AG10803 (cell line): ENCODE measurements at places on chromosomes 2 and 18.

DNA sequence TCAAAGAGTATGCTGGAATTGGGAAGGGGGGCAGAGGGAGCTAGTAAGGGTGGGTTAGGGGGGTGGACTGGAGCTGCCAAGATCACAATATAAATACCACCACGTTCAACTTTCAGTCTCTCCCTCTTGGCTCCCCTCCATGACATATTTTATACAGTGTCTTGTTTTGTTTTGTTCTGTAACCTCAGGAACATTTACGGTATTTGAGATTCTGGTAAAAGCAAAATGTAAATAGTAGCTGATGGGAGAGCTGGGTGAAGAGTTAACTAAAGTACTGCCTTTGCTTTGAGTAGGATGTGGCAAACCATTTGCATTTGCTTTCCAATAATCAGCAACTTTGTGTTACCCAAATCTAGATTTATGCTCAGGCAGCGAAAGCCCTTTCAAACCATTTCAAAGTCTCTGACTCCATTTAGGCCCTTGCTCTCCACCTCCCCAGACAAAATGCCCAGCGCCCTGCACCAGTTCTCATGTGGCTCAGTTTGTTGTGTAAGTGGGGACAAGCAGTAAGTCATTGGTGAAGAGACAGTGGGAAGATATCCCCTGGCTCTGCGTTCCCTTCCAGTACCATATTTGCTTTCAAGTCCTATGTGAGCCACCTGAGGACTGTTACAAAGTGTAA is 17.4 kb downstream of the IRS1 start:
- peak; percentile 61 for DNase-seq

DNA sequence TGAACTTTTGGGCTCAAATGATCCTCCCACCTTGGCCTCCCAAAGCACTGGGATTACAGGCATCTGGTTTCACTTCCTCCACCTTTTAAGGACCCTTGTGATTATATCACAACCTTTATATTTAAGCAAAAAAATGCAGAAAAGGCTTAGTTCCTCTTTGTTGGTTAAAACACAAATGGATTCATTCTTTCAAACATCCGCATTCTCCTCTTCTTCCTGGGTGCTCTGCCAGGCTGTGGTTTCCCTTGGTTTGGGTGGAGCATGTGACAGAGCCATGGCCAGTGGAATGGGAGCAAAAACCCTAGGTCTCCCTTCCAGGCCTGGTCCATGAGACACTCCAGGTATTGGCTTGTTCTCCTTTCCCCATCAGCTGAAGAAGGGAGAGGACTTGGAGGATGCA is 9.9 kb upstream of the SLC66A3 start:
- DNase-seq, result no peak

- DNase-seq, result no peak
Observed at GRCh38 chr2:2101924-2102323, 229.2 kb downstream of the MYT1L start.

GRCh38 chr2:158414538-158414937 is 42.0 kb downstream of the CCDC148 start:
- DNase-seq, result peak; percentile 83

GRCh38 chr2:217995731-217996231 is 7.0 kb downstream of the TNS1 start:
- DNase-seq, result peak; percentile 58

DNA sequence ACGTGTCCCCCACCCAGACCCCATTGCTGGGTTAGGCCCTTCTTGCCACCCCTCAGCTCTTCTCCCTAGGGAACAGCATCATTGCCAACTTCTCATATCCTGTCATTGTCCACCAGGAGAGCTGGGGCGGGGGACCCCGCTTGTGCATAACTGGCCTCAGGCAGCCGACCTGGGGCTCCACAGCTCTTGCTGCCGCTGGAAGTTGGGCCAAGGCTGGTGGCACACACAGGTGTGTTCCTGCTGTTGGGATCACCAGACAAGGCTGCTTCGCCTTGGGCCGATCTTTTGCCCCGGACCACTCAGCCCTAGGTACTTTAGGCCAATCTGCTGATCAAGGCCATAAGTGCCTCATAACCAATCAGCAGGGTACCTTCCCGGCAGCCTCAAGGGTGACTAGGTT is 28.6 kb downstream of the TPRKB start:
- DNase-seq, result no peak

GRCh38 chr2:20615466-20616241 is 35.2 kb downstream of the HS1BP3 start:
- DNase-seq, result no peak

DNA sequence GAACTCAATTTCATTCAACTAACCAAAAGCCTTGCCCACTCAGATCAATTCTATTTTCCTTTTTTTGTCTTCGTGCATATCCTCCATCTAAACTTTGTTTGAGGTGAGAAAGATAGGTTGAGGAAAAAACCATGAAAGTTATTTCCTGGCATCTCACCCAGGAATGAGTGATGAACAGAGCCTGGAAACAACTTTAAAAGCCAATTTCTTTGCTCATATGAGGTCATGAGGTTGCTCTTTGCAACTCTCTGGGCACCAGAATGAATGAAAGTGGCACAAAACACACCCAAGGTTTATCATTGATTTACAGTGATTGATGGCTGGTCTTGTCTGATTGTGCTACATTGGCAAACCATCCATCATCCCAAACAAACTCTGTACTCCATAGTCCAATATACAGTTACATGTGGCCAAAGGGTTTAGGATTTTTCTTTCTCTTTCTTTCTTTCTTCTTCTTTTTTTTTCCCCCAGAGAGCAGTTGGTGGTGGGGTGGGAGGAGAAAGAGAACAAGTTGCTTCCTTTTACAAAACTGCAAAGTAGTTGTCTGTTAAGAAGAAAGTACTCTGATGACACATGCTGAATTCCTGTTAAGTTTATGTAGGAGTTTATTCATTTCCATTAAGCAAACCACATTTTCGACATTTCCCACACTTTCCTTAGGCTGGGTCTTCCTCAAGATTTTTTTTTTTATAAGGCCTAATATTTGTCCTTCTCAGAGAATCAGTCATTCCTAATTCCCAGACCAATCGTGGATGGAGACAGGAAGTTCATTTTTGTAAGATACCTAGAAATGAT is 575.9 kb upstream of the ZEB2 start:
- peak; percentile 89 for DNase-seq

DNA sequence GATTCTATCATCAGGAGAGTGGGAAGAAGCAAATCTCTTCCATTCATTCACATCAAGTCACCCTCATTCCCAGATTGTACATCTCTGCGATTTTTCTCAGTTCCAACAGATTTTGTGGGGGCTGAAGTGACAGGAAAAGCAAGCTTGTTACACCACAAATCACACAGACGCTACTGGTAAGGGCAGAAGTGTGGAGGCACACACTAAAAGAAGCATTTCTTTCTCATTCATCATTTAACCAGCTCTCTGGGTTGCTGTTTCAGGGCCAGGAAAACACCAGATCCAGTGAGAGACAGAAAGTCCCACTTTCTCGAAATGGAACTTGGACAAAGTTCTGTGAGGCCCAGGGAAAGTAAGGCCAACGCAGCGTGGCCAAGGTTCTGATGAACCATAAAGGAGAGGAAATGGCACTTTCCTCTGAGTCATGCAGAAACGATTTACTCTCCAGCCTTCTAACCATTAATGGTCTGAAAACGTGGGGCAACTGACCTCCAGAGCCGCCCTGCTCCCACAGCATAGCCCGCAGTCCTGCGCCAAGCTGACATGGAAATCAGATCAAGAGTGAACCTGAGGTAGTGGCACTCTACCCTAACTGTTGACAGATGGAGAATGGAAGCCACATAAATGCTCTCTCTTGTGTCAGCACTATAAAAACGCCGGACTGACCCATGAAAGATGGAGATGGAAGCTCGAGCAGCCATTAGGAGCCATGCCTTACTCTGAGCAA is 191.0 kb downstream of the C1D start:
- peak; percentile 80 for DNase-seq

DNA sequence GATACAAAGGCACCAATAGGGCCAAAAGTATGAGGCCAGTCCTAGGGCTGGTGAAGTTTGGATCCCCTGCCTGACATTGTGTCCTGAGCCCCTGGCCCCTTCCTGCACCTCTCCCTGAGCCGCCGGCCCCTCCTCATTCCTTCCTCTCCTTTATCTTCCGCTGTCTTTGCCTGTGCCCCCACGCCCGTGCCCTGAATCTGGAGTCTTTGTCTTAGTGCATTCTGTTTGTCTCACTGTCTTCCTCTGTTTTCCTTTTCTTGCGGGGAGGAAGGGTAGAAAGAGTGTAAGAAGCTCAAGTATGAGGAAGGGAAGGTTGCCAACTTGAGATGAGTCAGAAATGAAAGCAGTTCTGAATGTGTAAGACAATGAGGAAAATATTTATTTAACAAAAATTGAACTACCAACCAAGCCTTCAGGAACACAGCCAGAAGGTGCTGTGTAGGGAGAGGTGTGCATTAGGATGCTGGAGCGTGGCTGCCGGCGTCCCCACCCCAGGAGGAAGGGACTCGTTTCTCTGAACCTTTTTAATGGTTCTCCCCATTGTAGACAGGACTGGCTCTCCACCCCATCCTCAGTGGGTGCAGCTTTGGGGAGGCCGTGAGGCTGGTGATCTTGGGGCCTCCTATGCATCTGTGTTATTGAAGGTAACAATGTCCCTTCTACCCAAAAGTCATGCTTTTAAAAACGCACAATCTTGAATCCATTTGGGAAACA is 133.1 kb downstream of the NEDD4L start:
- peak; percentile 92 for DNase-seq

GRCh38 chr18:50633992-50634391 is 74.1 kb downstream of the MAPK4 start:
- no peak for DNase-seq

DNA sequence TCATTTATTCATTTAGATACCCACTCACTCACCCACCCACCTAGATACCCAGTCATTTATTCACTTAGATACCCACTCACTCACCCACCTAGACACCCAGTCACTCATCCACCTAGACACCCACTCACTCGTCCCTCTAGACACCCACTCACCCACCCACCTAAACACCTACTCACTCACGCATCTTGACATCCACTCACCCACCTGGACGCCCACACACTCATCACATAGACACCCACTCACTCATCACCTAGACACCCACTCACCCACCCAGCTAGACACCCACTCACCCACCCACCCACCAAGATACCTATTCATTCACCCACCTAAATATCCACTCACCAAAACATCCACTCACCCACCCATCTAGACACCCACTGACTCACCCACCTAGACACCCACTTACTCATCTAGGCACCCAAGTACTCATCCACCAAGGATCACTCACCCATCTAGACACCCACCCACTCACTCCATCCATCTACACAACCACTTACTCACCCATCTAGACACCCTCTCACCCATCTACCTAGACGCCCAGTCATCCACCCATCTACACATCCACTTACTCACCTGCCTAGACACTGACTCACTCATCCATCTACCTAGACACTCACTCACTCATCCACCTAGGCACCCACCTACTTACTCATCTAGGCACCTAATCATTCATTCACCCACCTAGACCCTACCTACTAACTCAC is 723.7 kb upstream of the RAB6C start:
- DNase-seq, result no peak

- DNase-seq, result no peak
Observed at GRCh38 chr2:232645061-232645460, 11.7 kb downstream of the EFHD1 start.

DNA sequence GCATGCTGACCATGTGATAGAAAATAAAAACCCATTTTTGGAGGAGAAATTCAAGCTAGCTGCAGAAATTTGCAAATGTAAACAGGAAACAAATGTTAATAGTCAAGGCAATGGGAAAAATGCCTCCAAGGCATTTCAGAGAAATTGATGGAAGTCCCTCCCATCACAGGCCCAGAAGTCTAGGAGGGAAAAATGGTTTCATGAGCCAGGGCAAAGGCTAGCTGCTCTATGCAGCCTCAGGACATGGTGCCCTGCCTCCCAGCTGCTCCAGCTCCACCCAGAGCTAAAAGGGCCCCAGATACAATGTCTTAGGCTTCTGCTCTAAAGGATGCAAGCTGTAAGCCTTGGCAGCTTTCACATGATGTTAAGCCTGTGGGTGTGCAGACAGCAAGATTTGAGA is 1419.4 kb upstream of the CELF4 start:
- DNase-seq, result no peak

GRCh38 chr2:37560241-37560848 is 111.1 kb downstream of the CDC42EP3 start:
- DNase-seq, result no peak
